ENCODE measurements at places on chromosomes 11 and 22.

DNA sequence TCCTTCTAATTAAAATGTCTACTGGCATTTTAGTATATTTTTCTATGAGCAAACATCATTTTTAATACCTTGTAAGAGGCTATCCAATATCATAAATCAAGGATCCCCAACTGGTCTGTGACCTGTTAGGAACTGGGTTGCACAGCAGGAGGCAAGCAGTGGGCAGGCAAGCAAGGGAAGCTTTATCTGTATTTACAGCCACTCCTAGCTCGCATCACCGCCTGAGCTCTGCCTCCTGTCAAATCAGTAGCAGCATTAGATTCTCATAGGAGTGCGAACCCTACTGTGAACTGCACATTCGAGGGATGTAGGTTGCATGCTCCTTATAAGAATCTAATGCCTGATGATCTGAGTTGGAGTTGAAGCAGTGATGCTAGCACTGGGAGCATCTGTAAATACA is 70.2 kb upstream of the CREB3L1 start:
- no peak for DNase-seq

GRCh38 chr11:132119573-132119972 is 749.2 kb downstream of the NTM start:
- DNase-seq = no peak

GRCh38 chr11:118156531-118157185 is 4.0 kb upstream of the SCN4B start:
- peak; percentile 54 for DNase-seq

DNA sequence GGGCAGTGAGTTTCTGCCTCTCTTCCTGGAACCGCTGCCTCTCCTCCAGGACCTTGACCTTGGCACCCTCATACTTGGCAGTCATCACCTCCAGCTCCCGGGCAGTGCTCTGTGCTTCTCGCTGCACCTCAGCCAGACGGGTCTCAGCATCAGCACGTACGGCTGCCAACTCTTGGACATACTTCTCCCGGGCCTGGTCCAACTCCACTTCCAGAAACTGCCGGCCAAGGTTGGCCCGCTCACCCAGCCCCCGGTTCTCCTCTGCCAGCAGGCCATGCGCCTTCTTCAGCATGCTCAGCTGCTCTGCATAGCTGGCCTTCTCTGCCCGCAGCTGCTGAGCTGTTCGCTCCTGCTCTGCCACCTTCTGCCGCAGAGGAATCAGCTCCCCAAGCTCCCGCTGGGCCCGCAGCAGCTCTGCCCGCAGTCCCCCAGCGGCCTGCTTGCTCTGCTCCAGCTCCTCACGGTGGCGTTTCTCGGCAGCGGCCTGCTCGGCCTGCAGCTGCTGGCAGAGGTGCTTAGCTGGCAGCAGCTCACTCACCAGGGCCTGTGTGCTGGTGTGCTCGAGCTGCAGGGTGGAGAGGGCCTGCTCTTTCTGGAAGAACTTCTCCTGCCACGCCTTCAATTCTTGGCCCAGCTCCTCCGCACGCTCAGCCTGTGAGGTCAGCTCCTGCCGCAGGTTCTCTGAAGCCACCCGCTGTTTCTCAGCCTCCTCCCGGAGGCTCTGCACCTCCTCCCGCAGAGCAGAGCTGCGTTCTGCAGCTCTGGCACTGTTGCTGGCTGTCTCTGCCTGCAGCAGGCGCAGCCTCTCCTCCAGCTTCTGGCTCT is 14.4 kb downstream of the IL18BP start:
- DNase-seq = no peak

GRCh38 chr11:16669799-16670415 is 68.5 kb upstream of the C11orf58 start:
- no peak for DNase-seq

- no peak for DNase-seq
Measured at GRCh38 chr22:36341640-36342041, 46.1 kb downstream of the MYH9 start.

- no peak for DNase-seq
Measured at GRCh38 chr11:117374316-117375055, 46.8 kb downstream of the CEP164 start.

- no peak for DNase-seq
Measured at GRCh38 chr11:99693941-99694492, 673.3 kb downstream of the CNTN5 start.

- no peak for DNase-seq
Measured at GRCh38 chr11:69703768-69704507, at the start of gene FGF19. FGF19 (minus strand) TSS chr11:69704022; CDS start chr11:69703876, 146 bp downstream.

- DNase-seq = no peak
Measured at GRCh38 chr22:38240734-38241252, 32.0 kb downstream of the TMEM184B start.

DNA sequence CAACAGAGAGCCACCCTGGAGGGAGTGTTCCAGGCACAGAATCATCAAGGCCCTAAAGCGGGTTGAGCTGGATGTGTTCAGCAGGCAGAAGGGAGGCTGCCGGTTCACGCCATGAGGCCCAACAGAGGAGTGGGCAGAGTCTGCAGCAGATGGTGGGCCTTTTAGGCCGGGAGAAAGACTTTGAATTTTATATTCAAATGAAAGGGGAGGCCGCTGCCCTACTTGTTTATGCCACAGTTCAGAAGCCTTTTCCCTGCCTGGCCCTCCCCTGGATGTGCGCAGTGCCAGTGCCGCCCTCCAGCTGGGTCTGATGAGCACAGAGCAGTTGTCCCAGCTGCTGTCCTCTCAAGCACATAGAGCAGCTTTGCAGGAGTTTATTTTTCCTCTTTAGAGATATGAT is 46.9 kb upstream of the TTC12 start:
- no peak for DNase-seq

GRCh38 chr22:47052236-47053012 is 290.0 kb downstream of the TBC1D22A start:
- DNase-seq = no peak

All from NCI-H510A (cell line).